H1 (cell line): ENCODE measurements at places on chromosomes 11 and 22. TPM values are rescaled to one million over a fixed set of nuclear protein-coding genes. Genes with fewer than 3 reads are reported as not detected.

GRCh38 chr22:48464246-48464645 lies 1363.4 kb downstream of the BRD1 start:
- no peak for DNase-seq

- DNase-seq = no peak
Observed at GRCh38 chr11:85105868-85106267, 521.3 kb downstream of the DLG2 start.

- DNase-seq = no peak
Observed at GRCh38 chr22:37409459-37410050, 17.7 kb downstream of the ELFN2 start.

The MS4A12 gene
- 0.14 and 0.24 TPM in 2 replicates for polyA plus RNA-seq

GRCh38 chr11:35112056-35112845 lies 26.7 kb upstream of the CD44 start:
- no peak for DNase-seq

- no peak for DNase-seq
Observed at GRCh38 chr11:109964487-109964886, 128.7 kb upstream of the ZC3H12C start.

The CEP126 gene
- 0.60 and 0.76 TPM in 2 replicates for polyA plus RNA-seq

GRCh38 chr11:103619938-103620337 lies 416.5 kb upstream of the DDI1 start:
- DNase-seq = no peak

GRCh38 chr22:45124176-45124847 lies 39.4 kb upstream of the NUP50 start:
- no peak for DNase-seq

The TMEM121B gene
- polyA plus RNA-seq = 4.3 and 4.9 TPM in 2 replicates

The OR8G1 gene
- polyA plus RNA-seq = not detected in 2 replicates

The KRTAP5-1 gene
- polyA plus RNA-seq = not detected in 2 replicates
